ENCODE measurements at places on chromosomes 5 and 9.

- no peak for DNase-seq
Observed at GRCh38 chr9:21450733-21451394, 10.6 kb downstream of the IFNA1 start.

DNA sequence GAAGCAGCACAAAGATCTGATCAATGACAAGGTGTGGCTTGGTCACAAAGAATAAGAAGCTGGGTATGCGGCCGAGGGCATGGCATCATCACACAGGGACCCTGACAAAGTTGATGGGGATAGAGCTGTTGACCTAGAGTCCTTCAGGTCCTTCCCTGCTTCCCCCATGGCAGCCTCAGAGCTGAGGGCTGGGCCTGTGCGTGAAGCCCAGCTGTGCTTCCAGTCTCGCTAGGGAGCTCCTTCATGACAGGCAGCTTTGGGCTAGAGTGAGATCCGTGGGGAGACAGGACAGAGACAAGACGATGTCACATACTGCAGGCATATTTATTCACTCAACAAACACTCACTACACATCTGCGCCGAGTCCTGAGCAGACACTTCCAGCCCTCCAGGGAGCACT, 56.4 kb upstream of the NEURL1B start:
- no peak for DNase-seq

GRCh38 chr9:88751781-88752180, 216.8 kb downstream of the NXNL2 start:
- DNase-seq = no peak

GRCh38 chr5:149265068-149265465, 6.6 kb upstream of the AFAP1L1 start:
- DNase-seq = no peak

DNA sequence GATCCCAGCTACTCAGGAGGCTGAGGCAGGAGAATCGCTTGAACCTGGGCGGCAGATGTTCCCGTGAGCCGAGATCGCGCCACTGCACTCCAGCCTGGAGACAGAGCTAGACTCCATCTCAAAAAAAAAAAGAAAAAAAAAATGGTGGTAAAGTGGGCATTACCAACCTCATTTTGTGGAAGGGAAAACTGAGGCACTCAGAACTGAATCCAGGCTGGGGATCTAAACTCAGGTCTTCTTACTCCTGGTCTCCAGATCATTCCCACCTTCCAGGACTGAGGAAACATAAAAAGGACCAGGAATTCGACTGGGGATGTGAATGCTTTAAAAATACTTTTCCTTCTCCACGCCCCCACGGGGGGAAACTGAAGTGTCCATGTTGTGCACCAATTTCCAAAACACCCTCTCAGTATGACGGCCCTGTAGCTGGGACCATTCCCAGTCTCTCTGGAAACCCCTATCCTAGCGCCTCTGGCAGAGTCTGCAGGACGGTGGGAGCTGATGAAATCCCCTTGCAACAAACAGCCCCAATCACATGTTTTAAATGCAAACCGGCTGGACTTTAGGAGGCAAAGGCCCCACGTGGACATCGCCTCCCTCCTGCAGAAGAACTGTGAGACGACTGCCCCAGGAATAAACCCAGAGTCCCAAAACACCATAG, 8.9 kb upstream of the AKNA start:
- DNase-seq = peak; percentile 94

GRCh38 chr5:10521466-10522223, 42.2 kb upstream of the ANKRD33B start:
- no peak for DNase-seq

- DNase-seq = no peak
Observed at GRCh38 chr5:71734141-71734540, 15.1 kb downstream of the CARTPT start.

GRCh38 chr9:28774433-28775235, 1201.4 kb upstream of the C9orf72 start:
- DNase-seq = no peak

GRCh38 chr5:36724467-36725332, 118.3 kb downstream of the SLC1A3 start:
- no peak for DNase-seq

DNA sequence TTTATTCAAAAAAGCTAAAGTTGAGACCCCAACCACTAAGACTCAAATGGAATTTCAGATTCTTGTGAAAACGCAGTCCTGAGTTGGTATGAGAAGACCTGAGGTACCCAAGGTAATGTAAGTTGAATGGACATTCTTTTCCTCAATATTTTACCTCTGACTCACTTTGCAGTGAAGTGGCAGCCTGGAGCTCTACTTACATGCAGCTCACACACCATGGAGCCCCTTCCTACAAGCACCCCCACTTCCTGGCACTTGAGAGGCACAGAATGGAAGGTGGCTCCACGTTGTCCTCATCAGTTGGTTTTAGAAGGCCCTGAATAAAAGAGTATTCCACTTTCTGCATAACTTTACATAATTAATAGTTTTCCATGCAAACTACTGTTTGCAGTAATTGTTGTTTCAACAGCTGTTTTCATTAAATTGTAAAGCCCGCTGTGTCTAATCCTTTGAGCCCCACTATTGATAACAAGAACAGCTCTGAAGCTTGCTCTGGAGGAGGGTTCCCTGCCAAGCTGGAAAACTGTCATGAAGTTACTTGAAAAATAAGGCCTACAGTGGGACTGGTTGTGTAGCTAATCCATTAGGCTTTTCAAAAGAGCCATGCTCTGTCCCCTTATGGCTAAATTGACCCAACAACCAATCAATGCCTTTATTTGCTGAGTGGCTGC, 102.2 kb upstream of the SPATA31D4 start:
- DNase-seq = no peak

DNA sequence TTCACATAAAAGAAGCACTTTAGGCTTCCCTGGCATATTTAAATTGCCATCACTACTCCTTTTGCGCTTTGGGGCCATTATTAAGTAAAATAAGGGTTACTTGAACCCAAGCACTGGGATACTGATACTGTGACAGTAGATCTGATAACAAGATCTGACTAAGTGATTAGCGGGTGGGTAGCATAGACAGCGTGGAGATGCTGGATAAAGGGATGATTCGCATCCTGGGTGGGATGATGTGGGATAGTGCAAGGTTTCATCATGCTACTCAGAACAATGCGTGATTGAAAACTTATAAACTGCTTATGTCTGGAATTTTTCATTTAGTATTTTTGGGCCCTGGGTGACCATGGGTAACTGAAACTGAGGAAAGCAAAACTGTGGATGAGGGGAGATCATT, 75.1 kb downstream of the PTTG1 start:
- DNase-seq = no peak

DNA sequence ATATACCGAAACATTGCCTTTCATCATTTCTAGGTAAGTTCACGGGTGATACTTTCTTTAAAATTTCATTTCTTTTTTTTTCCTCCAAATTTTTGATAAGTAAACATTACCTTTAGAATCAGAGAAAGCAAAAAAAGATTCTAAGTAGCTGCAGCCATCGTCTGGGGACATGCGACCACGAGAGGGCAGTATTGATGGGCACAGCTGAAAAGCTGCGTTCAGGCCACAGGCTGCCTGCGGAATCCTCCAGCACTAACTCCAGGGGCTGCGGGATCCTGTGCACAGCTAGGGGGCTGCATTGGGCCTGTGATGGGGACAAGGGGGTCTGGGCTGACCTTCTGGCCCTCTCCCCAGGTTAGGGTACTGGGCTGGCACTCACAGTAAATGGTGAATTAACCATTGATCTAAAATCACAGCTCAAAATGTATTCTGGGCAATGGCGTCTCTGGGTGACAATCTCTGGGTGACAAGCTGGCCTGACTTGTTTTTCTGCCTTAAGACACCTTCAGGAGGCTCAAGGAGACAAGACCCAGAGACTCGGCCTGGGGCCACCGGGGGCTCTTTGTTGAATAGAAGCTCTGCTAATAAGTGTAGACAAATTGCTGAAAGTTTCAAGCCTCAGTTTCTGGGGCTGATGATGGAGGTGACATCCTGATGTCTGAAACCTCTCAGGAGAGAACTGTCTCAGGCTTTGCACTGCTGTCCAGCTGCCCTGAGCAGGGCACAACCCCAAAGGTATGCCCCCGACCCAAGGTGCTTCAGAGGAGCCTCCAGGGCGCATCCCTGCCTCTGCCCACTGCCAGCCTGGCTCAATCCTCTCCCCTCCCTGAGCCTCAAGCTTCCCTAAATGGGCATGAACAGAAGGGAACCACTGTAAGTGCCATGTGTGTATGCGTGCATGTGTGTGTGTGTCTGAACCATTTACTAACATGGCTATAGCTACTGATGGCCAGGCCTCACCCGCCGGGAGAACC, 44.3 kb upstream of the SARDH start:
- peak; percentile 22 for DNase-seq

DNA sequence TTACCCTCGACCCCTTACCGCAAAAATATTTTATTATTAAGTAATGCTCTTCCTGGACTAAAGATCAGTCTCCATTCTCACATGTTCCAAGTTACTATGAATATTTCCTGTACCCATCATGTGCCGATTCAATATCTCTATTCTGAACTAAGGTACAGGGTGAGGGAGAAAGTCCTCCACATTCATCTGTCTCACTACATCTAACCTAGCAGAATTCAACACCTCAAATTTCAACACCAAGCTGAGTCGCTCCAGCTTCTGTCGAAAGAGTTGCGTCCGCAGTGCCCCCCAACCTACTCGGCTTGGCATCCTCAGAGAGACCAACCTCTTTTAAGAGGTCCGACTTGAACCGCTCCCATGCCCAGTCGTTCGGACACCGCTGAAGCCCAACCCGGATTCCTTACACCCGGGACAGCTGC, 1.0 kb downstream of the CERT1 start:
- no peak for DNase-seq

- DNase-seq = no peak
Observed at GRCh38 chr5:89036704-89037489, 153.9 kb upstream of the MEF2C start.

DNA sequence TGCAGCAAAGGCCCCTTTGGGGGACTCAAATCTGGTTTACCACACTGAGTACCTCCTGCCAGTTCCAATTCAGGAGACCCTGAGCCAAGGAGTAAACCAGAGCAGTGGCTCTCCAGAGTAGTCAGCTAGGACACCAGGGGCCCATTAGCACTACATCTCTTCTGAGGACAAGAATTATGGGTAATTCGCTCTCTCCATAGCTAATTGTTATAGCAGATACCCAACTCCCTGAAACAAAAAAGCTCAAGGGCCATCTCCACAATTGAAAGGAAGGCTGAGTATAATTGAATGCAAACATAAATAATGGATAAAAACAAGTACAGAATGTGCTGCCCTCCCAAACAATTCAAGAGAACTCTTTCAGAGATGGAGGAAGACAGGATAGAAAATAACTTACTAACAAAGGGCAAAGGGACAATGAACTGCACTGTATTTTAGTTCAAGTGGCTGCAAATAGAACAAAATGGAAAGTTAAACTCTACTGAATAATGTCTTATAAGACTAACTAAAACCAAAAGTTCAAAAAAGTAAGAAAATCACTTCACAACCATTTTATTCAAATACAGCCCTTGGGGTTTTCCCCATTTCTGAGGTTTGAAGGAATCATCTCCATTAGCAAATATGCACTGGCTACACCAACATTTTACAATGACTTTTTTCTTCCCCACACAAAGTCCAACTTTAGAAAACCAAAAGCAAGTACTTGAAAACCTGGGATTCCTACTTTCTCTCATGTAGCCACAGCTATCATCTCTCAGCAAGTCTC, 118.8 kb downstream of the SIL1 start:
- DNase-seq = no peak

GRCh38 chr9:92679413-92680165, 9.7 kb upstream of the IPPK start:
- DNase-seq = no peak

DNA sequence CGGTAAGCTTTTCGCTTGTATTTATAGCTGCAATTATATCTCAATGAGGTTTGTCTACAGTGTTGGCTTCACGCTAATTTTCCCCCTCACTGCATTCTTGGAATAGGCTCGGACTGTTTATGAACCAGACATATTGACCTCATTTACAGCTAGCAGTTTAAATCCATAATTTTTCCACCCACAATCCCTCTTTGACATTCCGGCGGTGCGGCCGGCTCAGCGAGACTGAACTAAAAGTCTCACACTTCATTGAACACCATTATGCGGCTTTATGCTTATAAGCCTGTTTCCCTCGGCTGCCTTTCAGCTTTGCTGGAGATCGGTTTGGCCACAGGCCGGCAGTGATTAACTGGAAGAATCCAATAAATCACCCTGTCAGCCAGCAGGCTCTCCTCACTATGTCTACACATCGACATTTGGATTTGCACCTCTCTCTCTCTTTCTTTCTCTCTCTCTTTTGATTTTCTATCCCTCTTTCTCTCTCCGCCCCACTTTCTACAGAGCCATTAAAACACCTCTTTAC, 315.0 kb upstream of the TLE4 start:
- no peak for DNase-seq

- no peak for DNase-seq
Observed at GRCh38 chr9:134912126-134912840, 5.4 kb downstream of the FCN1 start.

GRCh38 chr5:29800752-29801151, 1392.7 kb upstream of the CDH6 start:
- no peak for DNase-seq

DNA sequence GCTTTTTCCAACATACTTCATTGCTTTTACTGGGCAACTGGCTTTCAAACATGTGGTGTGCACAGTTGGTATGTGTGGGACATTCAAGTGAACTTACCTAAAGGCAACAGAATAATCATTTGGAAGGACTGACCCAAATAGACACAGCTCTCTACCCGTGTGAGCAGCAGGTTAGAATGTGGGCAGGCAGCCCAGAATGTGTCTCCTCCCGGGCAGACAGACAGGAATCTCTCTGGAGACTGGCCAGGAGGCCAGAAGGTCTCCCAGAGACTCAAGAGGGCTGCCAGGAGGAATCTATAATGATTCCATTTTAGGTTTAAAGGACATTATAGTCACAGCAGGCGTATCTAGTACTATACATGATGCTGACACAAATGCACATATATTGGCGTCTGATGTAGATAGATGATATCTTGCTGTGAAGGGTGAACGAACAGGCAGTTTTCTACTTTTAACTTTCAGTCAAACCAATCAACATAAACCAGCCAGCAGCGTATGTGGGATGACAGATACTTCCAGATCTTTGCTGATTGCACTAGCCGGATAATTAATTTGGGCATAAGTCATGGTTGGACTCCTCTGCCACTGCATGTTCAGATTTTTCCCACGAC, 297.4 kb upstream of the ZNF608 start:
- peak; percentile 50 for DNase-seq

- DNase-seq = no peak
Observed at GRCh38 chr5:144089401-144090021, 80.9 kb downstream of the YIPF5 start.

DNA sequence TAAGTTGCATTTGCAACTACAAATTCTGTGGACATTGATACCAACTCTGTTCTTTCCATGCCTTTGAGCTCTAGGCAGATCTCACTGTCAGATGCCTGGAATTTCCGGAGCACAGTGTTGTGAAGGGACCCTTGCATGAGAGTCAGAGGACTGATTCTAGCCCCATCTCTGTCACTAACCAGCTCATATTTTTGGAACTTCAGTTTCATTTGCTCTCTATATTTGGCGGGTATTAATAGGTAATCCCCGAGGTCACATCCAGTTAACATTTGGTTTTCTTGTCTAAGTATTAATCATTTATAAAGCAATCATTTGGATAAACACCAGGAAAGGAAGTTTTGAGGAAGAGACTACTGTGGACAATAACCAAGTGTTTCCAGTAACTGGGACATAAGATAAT, 115.7 kb downstream of the MAN2A1 start:
- DNase-seq = no peak

- no peak for DNase-seq
Observed at GRCh38 chr5:141722266-141722665, 40.2 kb upstream of the ARAP3 start.

GRCh38 chr5:90421136-90421535, 11.6 kb upstream of the CETN3 start:
- no peak for DNase-seq
